Erythroblast (primary cell): ENCODE measurements at places on chromosomes 2 and 18.

DNA sequence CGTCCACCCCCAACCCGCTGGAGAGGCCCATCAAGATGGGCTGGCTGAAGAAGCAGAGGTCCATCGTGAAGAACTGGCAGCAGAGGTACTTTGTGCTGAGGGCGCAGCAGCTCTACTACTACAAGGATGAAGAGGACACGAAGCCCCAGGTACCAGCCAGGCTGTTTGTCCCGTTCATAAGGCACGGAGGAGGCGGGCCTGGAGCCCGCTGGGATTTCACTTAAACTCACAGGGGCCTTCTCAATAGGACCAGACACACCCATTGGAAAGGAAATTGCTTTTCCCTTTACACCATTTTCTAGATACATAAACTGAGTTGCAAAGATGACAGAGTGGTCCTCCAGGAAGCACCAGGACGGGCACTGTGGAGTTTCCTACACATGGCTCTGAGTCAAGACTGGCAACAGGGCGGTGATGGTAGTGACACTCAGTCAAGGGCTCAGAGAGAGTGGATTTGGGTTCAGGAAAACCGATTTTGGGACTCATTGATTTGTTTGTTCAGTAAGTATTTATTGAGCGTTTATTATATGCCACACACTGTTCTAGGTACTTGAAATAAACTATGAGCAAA lies 40.7 kb downstream of the ARHGAP25 start:
- DNase-seq: no peak

- DNase-seq: no peak
Measured at GRCh38 chr2:134773335-134773734, 54.5 kb upstream of the TMEM163 start.

DNA sequence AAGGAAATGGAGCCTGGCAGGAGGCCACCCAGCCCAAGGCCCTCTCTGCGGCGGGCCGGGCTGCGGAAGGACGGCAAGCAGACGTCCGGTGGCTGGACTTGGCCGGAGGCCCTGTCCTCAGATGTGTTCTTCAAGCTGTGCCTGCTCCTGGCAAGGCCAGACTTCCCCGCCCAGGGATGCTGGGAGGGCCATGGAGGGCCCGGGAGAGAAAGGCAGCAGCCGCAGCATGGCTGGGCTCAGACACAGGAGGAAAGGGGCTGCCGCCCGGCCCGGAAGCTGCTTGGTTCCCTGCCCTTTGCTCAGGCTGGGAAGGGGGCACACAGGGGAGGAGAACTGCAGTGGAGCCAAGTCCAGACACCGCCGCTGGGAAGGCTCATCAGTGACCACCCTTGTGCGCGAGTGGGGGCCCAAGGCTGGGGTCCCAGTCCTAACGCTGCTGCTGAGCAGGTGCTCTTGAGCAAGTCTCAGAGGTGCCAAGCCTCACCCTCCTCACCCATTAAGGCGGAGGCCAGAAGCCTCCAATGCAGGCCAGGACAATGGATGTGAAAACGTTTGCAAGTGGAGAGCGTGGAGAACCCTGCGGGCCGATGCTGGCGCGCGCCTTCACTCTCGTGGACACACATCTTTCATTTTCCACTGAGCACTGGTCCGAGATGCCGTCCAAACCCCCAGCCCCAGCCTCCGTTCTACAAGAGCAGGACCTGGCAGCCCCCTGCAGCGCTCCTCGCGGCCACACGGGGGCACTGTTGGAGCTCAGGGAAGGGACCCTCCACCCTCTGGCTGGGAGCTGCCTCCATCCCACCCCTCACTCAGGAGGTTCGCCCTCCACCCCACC lies 7.9 kb downstream of the CROCC2 start:
- peak; percentile 30 for DNase-seq

DNA sequence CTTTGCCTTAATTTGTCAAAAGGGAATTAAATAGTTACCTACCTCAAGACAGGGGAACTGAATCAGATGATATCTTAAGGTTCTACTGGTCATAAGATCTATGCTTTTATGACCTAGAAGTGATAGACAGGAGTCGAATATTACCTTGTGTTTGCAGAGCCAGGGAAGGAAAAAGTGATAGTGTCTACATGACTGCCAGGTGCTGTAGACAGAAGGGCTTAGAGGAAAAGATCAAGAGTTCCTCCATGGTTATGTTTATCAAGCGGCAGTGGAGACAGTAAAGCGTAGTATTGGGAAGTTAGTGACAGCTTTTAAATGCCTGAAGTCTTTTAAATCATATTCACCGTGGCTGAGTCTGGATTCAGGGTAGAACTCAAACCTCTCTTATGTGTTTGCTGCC lies 11.9 kb downstream of the CRIM1 start:
- peak; percentile 12 for DNase-seq

DNA sequence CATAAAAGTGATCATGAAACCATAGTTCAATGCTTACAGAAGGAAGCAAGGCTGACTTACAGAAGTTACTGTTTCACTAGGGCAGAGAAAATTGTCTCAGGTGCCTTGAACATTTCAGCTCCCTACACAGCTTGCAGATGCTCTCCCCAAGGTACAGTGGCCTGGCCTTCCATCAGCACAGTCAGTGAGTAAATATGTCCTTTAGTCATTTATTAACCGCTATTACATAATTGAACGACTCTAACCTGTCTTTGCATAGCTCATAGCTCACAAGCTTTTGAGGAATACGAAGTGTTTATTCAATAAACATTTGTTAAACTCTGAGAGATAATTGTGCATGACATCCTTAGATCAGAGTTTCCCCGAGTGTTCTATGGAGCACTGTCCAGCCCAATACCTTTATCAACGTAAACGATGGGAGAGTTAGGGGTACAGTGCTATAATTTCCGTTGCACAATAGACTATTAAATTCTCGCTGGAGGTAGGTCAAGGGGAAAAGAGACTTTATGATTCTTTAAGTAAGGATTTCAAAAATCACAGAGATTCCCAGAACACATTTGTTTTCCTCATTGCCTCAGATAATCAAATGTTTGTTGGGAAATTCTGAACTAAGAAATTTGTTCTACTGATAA lies 677.8 kb downstream of the TSN start:
- no peak for DNase-seq

GRCh38 chr2:100818606-100819369 lies 1.2 kb upstream of the NPAS2 start:
- no peak for DNase-seq

DNA sequence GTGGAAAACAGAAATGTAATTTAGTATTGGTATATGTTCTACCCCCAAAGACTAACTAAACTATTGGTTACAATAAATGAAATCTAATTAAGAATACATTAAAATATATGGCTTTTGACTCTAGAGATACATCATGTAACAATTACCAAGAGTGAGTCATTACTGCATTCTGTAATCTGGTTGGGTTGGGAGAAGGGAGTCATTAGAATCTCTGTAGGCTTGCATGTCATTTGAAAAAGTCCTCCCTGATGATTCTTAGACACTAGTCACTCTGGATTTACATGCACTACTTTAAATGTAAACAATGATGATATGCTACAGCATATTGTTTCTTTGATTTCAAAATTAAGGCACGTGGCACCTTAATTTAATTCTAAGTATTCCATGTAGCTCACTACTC lies 293.4 kb upstream of the CHST9 start:
- no peak for DNase-seq

DNA sequence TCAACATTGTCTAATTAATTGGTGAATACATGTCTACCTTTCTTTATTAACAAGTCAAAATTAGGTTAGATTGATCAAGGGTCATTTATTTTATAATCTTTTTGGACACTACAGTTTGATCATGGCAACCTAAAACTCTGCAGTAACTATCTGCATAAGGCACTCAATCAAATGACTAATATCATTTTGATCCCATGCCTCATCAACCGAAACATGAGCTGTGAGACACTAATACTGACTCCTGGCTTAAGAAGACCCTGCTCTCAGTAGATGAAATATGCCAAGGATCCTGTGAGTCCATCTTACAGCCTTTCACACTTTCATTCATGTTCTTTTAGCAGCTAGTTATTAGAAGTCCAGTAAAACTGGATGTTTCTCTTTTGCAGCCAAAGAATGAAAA lies 169.4 kb upstream of the CAVIN2 start:
- DNase-seq: no peak

GRCh38 chr2:27661371-27661770 lies 2.0 kb downstream of the SUPT7L start:
- no peak for DNase-seq

GRCh38 chr2:102669401-102669800 lies 50.0 kb downstream of the SLC9A2 start:
- no peak for DNase-seq

DNA sequence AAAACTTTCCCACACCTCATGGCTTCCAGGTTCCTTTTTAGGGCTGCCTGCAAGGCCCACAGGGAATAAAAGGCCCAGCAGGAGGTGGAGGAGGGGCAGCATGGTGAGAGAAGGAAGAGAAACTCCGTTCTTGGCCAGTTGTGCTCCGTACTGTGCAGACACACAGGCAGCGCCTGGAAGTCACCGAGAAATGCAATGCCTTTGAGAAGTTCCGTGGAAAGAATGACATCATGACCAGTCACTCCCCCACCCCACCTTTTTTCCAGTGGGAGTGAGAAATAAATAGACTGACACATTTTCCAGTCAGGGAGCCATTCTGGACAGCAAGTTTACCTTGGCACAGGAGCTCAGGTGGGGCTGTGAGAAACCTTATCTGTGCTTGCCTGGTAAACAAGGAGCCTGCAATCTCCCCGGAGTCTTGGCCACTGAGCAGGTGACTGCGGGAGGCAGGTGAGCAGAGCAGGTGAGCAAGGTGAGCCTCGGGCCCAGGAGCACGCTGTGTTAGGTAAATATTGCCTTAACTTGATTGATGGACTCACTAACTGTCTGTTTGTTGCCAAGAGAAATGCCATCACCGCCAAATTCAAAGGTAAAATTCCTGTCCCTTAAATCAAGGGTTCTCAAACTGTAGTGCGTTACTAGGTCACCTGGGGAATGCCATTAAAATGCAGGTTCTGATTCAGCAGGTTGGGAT lies 13.5 kb upstream of the LBH start:
- no peak for DNase-seq

- DNase-seq: no peak
Measured at GRCh38 chr2:57437077-57437476, 609.5 kb upstream of the VRK2 start.

DNA sequence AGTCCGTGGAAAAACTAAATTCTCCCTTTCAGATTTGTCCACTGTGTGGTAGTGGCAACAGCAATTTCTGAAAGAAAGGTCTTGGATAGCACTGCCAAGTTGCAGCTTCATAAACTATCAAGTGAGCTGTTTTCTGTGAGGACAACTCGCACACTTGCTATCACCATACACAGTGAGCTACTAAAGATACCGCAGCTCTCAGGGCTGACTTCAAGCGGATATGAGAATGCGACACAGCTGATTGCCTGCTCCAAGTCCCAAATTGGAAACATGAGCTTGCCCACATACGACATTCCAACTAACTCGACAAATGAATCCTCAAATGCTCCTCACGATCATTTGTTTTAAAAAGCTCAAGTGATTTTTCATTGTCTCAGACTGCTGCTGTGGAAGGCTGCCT lies 46.2 kb downstream of the E2F6 start:
- no peak for DNase-seq

GRCh38 chr2:29066271-29066860 lies 8.0 kb downstream of the PCARE start:
- DNase-seq: no peak

- no peak for DNase-seq
Measured at GRCh38 chr2:199818026-199818425, 33.0 kb downstream of the FTCDNL1 start.

GRCh38 chr2:136386046-136386445 lies 268.1 kb upstream of the CXCR4 start:
- no peak for DNase-seq

GRCh38 chr2:1541819-1542475 lies 128.7 kb downstream of the TPO start:
- DNase-seq: no peak

GRCh38 chr2:69223759-69224511 lies 163.1 kb downstream of the GFPT1 start:
- no peak for DNase-seq

DNA sequence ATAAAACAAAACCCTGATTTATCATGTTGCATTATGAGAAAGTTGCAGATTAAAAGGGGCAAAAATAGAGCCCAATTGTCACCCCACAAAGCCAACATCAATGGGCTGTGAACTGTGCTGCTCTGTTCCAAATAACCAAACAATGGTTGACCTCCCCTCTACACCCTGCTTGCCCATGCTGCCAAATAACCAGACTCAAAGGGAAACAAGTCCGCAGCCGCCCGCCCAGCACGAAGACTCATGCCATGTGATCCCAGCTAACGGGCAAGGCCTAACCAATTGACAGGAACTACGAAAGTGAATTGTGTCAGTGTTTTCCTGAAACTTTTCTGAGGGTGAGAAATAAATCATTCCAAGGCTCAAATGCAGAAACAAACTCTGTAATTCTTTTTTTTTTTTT lies 97.9 kb upstream of the RIOK3 start:
- no peak for DNase-seq

DNA sequence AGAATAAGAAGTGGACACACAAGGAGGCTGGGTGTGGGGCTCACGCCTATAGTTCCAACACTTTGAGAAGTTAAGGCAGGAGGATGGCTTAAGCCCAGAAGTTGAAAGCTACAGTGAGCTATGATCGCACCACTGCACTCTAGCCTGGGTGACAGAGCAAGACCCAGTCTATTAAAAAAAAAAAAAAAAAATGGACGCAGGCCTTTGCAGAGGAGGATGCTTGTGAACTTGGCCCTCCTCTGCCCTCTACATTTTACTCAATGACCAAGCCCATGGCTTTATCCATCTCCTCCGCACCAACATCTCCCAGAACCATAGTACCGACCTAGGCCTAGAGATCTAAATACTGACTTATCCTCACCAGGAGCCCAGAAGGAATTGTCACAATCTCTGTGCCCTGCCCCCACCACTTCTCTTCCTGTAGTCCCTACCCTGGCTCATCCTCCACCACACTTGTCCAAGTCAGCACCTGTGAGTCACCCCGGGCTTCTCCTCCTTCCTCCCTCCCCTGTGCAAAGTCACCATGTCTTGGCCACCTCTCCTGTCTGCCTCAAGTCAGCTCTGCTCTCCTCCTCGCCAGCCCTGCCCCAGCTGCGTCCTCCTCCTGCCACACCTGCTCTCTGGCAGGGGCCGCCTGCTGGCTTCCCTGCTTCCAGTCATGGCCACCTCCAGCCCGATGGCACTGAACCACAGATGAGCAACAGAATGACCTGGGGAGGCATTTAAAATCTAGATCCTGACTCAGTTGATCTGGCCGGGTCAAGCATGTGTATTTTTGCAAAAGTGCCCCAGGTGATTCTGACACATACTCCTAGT lies 35.8 kb upstream of the ASPRV1 start:
- peak; percentile 59 for DNase-seq

GRCh38 chr2:15181092-15181745 lies 379.9 kb downstream of the NBAS start:
- DNase-seq: no peak

DNA sequence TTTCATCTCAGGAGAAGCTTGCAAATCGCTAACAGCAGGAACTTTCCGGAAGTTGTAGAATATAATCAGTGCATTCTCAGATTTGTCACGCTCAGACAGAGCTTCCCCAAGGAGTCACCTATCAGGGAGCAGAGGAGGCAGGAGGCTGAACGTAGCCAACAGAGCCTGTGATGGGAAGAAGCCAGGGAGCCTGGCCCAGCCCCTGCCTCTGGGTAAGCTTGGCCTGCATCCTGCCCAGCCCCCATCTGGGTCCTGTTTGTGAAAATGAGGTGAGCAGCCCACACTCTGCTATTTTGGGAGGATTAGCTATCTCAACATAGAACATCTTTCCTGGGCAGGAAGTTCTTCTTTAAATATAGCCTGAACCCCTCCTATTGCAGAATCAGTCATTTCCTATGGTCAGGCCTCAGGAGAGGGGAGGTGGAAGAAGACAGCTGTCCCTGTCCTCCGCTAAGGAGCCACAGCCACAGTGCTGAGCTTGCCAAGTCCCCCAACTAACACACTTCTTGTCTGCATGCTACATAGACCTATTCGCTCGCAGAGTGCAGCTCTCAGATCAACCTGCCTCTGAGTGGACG lies 19.2 kb upstream of the PKDCC start:
- no peak for DNase-seq
